ENCODE measurements at places on chromosomes 3 and 15.

GRCh38 chr3:133540896-133541674 lies 32.4 kb upstream of the CDV3 start:
- no peak for DNase-seq

GRCh38 chr15:78944669-78945407 lies at the start of gene CTSH:
Gene CTSH, minus strand, starts transcription at chr15:78945046. Its CDS starts 65 bp downstream, at chr15:78944981.
- DNase-seq = peak; percentile 87

DNA sequence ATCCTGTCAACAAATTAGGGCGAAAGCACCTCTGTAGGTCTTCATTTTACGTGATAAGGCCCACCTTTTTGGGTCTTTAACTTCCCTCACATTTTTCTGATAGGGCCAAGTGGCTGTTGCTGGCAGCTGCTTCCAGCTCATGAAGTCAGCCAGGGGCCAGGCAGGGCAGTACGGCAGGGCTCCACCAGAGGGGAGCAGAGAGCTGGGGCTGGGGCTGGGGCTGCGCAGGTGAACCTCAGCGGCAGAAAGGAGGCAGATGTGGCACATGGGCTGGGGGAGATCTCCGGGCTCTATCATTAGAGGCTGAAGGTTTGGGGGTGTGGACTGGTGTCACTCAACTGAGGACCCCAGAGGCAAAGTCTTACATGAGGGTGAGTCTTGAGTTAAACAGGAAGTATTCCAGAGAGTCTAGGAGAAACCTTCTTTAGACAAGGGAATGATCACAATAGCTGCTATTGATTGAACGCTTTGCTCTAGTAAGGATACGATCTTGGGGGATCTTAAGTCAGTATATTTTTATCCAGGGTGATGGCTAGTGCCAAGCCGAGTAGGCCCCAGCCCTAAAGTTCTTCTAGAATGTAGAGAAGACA lies 62.8 kb upstream of the MEX3B start:
- DNase-seq = peak; percentile 82

- DNase-seq = no peak
Measured at GRCh38 chr3:158465074-158465473, 105.9 kb upstream of the MLF1 start.

DNA sequence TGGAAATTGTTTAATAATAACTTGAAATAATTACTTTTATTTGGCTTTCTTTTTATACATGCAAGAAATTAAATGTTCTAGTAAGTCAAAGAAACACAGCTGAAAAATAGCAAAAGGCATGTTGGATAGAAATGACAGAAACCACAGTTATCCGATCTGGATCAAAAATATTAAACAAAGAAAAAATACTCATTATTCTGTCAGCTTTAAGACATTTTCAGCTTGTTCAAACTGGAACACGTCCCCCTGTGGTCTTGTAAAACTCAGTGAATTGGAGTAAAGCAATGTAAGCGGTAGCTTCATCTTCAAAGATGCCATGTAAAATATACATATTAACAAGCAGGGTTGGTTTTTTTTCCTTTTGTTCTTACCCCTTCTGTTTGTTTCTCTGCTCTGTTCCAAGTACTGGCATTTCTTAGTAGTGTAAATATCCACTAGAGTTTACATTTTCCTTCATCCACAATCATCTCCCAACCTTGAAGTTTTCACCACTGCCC lies 223.4 kb downstream of the IGSF11 start:
- no peak for DNase-seq

DNA sequence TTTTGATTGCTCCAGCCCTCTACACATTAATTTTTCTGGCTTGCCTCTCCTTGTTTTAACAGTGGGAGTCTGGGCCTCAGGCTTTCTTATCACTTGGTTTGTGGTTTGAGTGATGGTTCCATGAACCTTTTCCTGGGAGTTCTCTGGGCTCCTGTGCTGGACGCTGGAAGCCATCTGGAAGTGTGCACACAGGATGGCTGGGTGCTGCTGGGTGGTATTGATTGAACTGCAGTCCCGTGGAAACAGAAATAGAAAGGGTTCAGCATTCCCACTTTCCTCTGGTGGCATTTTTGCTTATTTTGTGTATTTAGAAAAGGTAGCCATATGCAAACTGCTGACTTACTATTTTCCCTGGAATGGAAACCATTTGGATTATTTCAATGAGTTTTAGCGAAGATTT lies 25.6 kb downstream of the MITF start:
- DNase-seq = no peak

DNA sequence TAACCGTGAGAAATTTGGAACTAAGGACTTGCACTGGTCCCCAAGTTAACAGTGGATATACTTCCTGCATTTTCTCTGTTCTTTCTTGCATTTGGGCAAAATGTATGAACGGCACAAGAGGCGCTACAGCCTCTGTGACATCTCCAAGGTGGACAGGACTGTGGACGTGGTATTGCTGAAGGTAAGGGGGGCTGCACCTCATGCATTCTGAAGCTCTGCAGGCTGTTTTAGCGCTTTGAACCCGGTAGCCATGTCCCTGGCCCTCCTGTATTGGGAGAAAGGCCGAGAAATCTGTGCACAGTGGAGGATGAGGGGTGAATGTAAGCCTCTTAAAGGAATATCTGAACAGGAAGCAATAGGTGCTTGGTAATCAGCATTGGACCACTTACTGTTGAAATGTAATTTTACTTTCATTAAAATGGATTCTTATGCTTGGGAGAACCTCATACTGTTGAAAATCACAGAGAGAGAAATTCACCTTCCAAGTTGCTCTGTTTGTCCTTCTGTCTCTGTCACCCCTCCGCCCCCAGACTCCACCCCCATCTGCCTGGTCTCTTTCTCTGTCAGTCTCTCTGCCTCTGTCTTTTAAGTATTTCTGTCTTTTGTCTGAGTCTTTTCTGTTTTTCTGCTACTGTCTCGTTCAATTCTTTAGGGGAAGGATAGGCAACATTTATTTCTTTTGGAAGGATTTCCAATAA lies 174.6 kb downstream of the KLHL25 start:
- no peak for DNase-seq

GRCh38 chr15:59595434-59595915 lies 16.1 kb upstream of the GCNT3 start:
- DNase-seq = no peak

DNA sequence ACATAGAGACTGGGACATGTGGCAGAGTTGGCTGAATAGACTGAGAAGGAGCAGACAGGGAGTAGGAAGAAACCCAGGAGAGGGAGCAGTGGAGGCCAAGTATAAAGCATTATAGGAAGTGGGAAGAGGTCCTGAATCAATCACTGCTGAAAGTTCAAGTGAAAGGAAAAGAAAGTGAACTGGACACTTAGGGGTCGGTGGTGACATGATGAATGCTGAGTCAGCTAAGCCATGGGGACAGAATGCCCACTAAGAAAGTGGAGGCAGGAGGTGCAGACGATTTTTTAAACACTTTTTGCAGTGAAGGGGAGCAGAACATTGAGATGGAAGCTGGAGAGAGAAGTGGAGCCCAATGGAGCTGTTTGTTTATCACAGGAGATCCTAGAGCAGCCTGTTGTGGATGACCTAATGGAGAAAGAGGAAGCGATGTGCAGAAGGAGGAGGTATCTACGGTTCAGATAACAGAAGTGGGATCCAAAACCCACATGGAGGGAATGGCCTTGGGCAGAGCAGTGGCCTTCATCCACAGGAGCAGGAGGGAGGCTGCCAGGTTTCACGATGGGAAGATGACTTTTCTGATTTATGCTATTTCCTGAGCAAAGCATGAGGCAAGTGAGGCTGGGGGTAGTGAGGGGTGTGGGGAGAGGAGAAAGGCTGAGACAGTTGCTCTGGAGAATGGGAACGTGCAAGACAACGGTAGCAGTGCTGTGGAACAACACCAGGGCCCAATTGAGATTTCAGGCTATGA lies 208.2 kb downstream of the RPLP1 start:
- no peak for DNase-seq

- peak; percentile 72 for DNase-seq
Measured at GRCh38 chr3:62665627-62666437, 209.4 kb downstream of the CADPS start.

GRCh38 chr15:29727871-29728270 lies 94.4 kb downstream of the TJP1 start:
- DNase-seq = no peak

GRCh38 chr3:183635107-183635430 lies 354 bp upstream of the KLHL24 start:
- DNase-seq = no peak

GRCh38 chr3:174498638-174499037 lies 360.5 kb upstream of the NAALADL2 start:
- no peak for DNase-seq

DNA sequence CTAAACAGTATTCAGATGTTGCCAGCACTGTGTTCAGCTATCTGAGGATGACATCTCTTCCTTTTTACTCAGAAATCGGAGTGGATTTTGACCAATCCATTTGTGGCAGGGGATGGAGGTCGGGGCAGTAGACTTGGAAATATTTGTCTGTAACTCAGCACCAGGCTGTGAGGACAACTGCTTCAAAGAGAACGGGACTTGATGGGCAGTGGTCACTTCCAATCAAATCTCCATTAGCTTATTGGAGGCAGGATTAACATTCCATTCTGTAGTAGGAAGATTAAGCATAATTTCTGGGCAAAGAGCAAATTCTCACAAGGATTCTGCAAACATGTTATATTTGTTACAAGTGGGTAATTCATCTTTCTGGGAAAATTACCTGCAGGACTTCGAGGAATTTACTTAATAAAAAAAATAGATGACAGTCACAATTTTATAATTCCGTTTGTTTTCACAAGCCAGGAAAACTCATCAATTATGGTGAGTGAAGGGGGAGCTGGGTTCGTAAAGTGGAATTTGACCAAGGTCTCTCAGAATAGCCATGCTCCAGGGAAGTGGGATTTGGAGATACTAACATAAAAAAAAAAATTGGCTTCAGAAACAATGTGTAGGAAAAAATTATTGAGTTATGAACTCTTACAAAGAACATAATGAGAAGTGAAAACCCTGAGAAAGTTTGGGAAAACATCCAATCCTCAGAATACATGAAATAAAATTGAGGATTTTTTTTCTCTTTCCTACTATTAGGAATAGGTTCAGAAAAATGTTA lies 18.1 kb downstream of the CRABP1 start:
- DNase-seq = no peak

DNA sequence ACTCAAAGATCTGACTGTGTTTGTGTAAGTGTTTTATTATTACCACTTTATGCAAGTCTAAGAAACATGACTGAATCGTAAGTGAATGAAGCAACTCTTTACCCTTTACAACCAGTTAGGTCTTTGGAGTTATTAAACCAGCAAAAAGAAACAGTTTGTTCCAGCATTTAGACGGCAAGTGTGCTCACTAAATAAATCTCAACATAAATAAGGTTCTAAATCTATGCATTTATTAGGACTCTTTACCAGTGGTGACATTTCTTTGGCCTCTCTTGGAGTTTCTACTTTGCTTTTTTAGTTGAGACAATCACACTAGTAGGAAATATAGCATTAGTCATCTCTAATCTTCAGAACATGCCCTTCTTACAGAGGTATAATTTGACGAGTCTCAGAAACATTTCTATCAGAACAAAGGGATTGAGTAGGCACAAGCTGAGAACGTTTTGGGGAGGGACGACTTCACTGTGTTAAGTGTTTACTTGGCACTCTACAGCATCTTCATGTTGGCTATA lies 739.9 kb upstream of the NR2F2 start:
- no peak for DNase-seq

- no peak for DNase-seq
Measured at GRCh38 chr15:65081758-65082157, 5.2 kb downstream of the KBTBD13 start.

DNA sequence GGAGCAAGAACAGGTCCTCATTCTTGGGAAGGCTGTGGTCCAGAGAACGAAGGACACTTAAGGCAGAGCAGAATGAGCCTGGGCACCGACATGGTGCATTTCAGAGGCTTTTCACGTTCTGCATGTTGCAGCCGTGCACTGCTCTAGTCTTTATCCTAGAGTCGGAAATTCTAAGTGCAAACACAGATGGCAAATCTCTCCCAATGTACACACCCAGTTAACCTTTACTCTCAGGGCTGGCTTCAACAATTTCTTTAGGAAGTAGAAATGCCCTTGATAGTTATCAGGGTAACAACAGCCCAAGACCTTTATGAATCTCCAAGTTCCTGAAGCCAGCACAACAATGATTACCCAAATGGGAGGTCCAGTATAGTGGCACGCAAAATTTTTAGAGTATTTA lies 39.1 kb upstream of the LRTM1 start:
- no peak for DNase-seq

GRCh38 chr3:38360345-38360744 lies 13.8 kb downstream of the XYLB start:
- DNase-seq = no peak

- DNase-seq = no peak
Measured at GRCh38 chr3:188822411-188822810, 349.4 kb upstream of the TPRG1 start.

DNA sequence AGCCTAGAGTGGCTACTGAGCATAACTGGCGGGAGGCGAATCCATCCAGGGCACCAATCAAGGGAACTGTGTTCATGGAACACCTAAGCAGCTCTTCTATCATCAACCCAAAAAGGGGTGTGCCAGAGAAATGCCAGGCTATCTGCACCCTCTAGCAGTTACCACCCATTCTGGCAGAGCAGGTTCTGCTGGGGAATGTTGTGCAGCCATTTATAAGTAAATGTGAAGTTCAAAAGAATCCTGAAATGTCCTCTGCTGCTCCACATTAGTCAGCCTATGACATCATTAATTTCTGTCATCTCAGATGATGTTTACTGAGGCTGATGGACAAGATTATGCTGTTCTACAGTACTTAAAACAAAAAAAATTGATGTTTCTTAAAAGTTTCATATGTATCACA lies 7.7 kb downstream of the SKIC8 start:
- DNase-seq = no peak

DNA sequence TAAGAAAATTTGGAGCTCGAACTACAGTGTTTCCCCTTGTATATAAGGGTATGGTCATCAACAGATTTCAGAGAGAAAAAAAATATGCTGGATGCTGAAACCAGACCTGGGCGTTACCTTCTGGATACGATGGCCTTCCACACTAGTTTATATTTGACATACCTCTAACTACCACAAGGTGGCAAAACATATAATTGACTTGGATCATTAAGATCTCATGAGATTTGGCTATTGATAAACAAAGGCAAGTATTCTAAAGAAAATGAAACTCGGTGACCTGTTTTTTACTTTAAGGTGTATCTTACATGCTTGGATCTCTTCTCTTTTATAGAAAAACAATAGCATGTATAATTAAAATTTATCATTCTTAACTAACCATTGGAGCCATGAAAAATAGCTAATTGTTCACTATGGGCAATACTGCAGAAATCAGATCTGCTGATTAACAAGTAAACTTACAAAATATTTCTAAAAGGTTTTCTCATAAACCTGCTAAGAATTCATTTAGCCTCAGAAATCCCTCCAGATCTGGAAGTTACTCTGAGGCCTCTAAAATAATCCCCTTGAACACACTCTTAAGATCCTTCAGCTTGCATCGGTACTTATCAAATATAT lies 300.6 kb upstream of the KCNH8 start:
- DNase-seq = no peak

DNA sequence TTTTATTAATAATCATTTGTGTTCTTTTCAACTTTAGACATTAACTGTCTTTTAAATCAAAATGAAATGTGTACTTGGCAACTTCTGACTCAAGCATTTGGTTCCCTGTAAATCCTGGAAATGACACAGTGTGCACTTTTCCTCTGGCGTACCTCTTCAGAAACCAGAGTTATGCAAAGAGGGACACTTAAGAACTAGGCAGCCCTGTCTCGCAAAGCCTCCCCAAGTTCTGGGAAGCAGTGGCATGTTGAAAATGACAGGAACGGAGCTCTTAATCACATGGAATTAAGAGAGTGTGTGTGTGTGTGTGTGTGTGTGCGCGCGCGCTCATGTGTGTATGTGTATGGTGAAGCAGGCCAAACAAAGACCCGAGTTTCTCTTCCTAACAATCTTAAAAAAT lies 707.4 kb downstream of the MECOM start:
- DNase-seq = no peak
